Neural progenitor cell (in vitro differentiated cells): ENCODE measurements at places on chromosomes 7 and 10. TPM values are rescaled to one million over a fixed set of nuclear protein-coding genes. Genes with fewer than 3 reads are reported as not detected.
A peak's percentile ranks its signal among the peaks of the same experiment; 100 is the strongest.

DNA sequence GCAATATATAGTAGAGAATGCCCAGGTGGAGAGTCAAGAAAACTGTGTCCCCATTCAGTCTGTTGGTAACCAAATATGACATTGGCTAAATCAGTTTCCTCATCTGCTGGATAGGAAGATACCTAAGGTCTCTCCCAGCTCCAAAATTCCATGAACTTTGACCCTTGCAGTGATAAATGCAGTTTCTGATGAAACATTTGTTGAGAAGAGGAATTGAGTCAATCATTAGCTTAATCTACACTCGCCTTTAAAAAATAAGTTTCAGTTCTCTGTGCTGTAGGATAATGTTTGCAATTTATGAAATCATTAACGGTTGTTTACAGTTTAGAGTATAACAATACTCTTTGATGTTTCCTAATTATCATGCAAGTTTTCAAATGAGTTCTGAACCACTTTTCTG, 38.0 kb upstream of the SLC25A13 start:
- H3K27ac ChIP-seq: no peak overlapping the region
- H3K27me3 ChIP-seq: no peaks in the 10 kb centered on the region
- H3K4me1 ChIP-seq: peaks cover 3% of the 10 kb centered on the region
- DNase-seq: no peak
- H3K4me3 ChIP-seq: no peak overlapping the region
- H3K36me3 ChIP-seq: no peaks in the 10 kb centered on the region

DNA sequence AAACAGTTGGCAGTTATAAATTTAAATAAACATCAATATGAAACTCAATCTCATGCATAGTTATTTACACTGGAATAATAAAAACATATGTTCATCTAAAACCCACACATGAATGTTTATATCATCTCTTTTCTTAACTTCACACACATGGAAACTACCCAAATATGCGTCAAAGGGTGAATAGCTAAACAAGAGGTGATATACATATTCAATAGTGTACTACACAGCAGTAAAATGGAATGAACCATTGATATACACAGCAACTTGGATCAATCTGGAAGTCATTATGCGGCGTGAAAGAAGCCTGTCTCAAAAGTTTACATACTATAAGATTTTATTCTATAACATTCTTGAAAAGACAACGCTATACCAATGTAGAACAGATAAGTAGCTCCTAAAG, 282.5 kb upstream of the POM121L12 start:
- DNase-seq: no peak
- no peaks in the 10 kb centered on the region for H3K27me3 ChIP-seq
- H3K4me3 ChIP-seq: no peak overlapping the region
- no peaks in the 10 kb centered on the region for H3K4me1 ChIP-seq
- no peaks in the 10 kb centered on the region for H3K36me3 ChIP-seq

DNA sequence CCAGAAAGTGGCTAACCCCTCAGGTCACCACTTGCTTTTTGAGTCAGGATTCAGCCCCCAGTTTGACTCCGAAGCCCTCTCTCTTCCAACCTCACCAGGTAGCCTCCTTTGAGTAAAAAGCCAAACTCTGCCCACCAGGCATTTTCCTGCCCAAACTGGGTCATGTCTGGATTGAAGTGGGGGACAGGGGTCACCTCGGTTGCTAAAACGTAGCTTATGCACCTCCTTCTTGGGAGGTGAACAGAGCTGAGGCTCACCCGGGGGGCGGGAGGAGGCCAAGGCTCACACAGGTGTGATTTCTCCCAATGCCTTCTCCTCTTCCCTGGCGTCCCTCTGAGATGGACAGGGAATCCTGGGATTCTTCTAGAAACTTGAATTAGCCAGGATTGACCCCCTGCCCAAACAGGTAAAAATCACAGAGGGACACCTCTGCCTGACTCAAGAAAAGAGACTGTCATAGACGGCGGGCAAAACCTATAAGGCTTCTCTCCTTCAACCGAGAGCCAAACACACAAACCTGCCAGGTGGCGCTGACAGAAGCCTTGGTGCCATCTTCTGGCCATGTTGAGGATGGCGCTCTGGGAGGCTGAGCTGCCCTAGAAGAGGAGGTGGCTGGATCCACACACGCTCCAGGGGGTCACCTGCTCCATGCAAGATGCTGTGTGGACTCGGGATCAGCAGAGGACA, 51.6 kb downstream of the PRLHR start:
- no peaks in the 10 kb centered on the region for H3K4me1 ChIP-seq
- peak; percentile 68 for DNase-seq
- H3K36me3 ChIP-seq: no peaks in the 10 kb centered on the region

The CALHM1 gene
- total RNA-seq: 0.06 TPM in 1 of 2 replicates, not detected in the other
